ENCODE measurements at places on chromosomes 5 and 9.
A peak's percentile ranks its signal among the peaks of the same experiment; 100 is the strongest.

DNA sequence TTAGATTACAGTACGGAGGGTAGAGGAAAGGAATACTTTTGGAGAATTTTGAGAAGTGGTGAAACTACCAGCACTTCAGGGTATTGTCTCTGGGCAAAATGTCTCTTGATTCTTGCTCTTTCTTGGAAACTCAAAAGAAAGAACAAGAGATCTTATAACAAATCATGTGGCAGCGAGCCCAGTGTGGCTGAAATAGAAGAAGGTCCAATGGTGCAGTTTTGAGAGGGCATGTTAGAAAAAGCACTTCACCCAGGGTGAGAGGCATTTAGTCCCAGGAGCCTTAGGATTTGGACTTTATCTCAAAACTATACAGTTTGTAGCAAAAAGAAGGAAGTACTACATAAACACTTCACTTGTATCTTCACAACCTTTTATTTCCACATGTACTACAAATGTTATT is 39.4 kb downstream of the NNT start:
- DNase-seq, result no peak

DNA sequence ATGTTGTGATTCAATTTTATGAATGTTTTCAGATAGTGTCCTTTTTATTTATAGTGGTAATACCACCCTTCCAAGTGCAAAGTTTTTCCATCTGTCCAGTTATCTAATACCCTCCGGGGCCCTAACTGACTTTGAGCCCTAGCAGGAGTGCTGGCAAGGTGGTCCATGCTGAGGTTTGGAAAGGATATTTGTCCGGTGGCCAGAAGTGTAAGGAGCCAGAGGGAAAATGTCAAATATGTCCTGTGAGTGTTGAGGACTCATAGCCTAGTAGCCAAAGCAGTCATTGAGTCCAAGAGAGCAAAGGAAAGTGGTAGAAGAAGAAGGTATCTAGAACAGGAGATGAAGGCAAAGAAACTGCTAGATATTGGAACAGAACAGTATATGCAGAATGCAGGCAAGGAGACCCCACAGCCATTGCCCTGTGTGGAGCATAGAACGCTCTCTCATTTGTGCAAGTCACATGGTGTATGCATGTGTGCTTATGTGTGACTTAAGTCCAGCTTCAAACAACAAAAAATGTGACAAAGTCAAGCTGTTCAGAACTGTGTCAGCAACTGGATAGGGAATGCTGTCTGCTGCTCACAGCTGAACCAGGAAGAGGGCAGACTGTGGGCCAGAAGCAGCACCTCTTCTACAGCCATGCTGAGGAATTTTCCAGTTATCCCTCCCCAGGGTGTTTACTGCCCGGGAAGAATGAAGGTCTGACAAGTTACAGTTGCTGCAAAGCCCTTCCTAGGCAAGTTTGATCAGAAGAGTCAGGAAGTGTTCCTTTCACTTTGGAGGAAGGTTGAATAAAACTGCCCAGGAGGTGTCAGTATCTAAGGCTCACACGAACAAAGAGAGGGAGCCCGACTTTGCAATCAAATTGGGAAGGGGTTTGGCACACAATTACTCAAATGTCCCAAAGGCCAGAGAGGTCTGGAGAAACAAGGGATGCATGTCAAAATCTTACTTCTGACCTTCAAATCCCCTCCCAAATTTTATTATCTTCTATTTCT is 463.3 kb upstream of the DMAC1 start:
- no peak for DNase-seq

DNA sequence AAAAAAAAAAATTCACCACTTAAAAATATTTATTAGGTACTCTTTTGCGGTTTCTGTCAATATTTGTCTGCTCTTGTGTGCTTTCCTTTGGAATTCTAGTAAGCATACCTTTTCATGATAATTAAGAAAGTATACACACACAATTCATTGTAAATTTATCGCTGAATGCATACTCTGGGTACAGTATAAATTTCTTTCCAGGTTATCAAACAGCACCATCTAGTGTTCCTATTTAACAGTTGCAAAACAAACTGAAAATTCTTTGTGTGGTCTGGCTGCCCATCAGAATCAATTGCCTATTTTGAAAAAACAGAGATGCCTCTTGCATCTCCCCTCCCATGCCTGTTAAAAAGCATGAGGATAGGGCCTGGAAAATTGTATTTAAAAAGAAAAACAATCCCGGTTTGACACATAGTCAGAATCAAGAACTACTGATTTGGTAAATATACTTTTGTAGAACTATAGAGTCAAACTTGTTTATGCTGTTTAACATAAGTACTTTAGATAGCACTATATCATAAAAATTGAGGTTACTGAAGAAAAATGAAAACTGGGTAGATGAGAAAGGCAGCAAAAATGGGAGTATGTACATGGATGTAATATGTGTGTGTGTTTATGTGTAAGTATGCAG is 16.2 kb downstream of the PGGT1B start:
- no peak for DNase-seq

DNA sequence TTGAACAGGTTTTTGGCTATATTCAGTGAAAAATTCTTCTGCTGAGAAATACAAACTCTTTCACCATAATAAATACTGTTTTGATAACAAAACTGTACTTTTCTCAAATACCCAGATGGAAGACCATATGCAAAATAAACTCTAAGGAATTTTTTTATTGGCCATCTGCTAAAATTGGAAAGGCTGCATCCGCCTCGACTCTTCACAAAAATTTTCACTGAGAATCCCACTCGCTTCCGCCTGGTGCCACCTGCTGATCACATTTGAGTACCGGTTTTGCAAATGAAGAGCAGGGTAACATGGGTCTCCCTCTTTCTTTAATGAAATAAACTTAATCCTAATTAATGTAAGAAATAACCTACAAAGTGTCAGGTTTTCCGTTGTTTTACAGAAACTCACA is 76.4 kb downstream of the TTLL11 start:
- no peak for DNase-seq

DNA sequence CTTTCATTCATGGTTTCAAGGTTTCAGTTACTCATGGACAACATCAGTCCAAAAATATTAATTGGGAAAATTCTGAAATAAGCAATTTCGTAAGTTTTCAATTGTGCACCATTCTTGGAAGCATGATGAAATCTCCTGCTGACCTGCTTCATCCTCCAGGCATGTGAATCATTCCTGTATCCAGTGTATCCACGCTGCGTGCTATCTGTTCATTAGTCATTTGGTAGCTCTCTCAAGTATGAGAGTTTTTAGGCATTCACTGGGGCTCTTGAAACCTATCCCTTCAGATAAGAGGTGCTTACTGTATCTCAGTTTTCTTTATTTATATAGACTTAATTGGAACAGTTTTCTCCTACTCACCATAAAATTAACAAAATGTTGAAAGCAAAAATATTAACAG is 293.0 kb downstream of the CDH12 start:
- DNase-seq, result peak; percentile 5

DNA sequence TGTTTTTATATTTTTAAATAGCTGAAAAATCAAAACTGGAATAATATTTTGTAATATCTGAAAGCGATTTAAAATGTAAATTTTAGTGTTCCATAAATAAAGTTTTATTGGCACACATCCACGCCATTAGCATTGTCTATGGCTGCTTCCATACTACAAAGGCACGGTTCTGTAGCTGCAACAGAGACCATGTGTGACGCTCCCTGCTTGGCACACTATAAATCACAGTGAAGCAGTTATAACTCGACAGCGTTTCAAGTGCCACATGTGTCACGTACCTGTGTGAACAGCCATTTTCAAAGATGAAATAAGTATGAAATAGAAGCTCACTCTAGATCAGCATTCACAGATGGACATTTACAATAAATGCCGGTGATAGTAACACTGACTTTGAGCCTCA is 810.1 kb upstream of the WWC1 start:
- no peak for DNase-seq

DNA sequence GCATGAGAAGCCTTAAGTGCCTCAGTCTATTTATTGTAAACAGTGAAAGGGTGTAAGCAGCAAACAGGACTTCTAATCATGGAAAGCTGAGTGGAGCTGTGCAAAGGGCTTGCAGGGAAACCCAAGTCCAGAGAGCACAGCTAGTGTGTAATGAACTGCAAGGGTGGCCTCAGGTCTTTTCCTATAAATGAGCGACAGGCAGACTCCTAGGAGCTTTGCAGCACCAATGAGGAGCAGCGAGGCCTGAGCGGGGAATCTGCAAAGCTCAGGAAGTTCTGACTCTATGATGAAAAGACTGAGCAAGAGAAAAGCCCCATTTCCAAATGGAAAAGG is 250.1 kb upstream of the MAP3K1 start:
- no peak for DNase-seq
